Lung microvascular endothelial cell (primary cell): ENCODE measurements at places on chromosomes 4 and X.

- no peak for DNase-seq
These were observed 461.0 kb upstream of the GALNT7 start for GRCh38 chr4:172707622-172708021.

DNA sequence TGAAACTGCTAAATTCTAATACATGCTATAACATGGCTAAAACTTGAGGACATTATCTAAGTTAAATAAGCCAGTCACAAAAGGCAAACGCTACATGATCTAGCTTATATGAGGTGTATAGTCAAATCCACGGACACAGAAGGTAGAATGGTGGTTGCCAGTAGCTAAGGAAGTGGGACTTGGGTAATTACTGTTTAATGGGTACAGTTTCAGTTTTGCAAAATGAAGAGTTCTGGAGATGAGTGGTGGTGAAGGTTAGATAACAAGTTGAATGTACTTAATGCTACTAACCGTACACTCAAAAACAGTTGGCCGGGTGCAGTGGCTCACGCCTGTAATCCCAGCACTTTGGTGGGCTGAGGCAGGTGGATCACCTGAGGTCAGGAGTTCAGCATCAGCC is 644.5 kb upstream of the DIPK2B start:
- no peak for DNase-seq

DNA sequence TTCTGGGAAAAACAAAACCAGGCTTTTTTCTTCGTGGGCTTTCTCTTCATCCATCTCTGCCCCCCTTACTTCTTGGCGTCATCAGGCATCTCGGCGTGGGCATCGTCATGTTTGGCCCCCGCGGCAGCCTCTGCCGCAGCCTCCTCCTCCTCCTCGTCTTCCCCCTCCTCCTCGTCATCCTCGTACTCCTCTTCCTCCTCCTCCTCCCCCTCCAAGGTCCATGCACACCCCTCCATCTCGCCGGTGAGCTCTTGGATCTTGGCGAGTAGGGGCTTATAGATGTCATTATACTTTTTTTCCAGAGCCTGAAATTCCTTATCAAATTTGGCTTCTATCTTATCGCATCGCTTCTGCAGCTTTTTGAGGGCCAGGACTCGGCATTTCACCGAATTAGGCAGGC is 488 bp downstream of the NAP1L5 start:
- DNase-seq = peak; percentile 37

DNA sequence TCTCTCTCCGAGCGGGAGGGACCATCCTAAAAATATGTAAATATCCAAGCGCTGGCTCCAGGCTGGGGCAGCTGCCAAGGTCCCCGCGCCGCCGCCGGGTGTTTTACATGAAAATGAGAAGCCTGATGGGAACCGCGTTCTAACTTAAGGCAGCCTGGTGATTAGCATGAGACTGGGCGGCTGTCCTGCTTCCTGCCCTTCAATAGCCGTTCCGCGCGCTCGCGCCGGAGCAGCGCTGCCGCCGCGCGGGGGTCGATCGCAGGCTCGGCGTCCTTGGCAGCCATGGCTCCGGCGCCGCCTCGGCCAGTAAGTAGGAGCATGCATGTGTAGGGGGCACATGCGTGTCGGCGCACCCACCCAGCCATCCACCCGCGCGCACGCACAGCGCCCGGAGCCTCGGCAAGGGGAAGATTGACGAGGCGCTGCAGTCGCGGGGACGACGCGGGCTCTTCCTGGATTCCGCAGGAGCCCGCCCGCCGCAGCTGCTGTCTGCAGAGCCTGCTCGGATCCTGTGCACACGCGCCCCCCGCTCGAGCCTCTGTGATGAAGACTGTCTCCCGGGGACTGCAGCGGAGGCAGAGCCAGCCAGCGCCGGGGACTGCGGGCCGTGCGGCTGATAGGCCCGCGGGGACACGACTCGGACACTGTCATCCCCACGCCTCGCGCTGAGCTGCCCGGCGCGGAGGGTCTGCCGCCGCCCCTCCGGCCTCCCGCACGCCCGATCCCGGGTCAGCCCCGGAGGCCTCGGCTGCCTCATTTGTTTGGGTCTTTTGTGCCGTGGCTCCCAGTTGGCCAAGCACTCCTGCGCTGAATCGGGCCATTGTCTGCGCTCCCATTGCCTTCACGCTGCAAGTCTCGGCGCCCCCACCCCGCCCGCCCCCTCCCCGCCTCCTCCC is 734 bp downstream of the STOX2 start:
- DNase-seq = peak; percentile 51

GRCh38 chr4:100736641-100737451 is 219.0 kb upstream of the EMCN start:
- peak; percentile 98 for DNase-seq

DNA sequence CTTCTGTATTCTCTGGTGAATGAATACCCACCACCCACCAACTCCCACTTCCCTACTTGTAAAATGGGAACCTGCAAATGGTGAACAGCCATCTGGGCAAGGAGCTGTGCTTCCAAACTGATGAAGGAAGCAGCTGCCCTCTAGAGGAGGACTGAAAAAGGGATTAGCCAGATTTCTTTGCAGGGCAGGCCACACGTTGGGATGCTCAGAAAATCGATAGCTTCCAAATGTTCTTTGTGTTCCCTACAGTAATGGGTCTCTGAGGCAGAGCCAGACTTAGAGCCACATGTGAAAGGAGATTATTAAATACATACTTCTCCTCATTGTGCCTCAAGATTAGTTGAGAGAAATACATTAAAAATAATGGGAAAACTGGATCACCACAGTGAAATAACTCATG is 39.3 kb upstream of the LPAR4 start:
- DNase-seq = peak; percentile 51

DNA sequence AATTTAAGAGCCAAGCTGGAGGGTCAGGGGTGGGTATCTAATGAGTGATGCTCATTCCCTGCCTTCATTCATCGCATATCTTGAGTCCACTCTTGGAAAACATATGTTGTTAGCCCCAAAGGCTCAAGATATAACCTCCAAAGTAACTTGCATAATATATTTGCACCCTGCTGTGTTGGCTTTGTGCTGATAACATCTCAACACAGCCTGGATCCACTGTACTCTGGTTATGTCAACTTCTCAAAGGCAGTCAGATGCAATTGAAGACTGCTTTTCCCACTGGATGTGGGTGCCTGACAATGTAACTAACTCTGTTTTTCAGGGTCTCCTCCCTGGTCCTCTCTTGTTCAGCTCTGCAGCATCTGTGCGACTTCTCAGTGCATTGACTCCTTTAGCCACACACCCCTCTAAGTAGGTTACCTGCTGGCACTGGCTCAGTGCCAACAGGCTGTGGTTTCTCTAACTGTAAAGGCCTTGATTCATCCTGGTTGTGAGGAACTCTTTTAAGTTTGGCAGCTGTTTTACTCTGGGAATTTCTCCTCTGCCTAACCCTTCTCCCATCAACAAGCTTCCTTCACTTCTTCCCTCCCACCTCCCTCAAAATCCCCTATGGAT is 28.1 kb downstream of the SLC16A2 start:
- DNase-seq = no peak

DNA sequence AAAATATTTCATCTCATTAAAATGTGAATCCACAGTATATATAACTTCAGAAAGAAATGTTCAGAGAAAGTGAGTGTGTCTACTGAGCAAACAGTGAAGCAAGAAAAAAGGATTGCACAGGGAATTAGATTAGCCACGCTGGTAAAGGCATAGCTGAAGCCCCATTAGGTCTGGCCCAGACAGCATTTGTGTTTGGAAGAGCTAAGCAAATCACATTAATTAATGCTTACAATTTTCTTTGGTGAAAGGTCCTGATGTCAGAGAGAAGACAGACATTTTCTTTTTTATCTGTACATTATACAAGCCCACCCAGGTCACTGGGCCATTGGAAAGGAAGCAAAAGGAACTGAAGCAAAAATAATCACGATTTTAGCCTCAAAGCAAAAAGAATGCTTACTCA is 354.6 kb downstream of the GRID2 start:
- DNase-seq = no peak

DNA sequence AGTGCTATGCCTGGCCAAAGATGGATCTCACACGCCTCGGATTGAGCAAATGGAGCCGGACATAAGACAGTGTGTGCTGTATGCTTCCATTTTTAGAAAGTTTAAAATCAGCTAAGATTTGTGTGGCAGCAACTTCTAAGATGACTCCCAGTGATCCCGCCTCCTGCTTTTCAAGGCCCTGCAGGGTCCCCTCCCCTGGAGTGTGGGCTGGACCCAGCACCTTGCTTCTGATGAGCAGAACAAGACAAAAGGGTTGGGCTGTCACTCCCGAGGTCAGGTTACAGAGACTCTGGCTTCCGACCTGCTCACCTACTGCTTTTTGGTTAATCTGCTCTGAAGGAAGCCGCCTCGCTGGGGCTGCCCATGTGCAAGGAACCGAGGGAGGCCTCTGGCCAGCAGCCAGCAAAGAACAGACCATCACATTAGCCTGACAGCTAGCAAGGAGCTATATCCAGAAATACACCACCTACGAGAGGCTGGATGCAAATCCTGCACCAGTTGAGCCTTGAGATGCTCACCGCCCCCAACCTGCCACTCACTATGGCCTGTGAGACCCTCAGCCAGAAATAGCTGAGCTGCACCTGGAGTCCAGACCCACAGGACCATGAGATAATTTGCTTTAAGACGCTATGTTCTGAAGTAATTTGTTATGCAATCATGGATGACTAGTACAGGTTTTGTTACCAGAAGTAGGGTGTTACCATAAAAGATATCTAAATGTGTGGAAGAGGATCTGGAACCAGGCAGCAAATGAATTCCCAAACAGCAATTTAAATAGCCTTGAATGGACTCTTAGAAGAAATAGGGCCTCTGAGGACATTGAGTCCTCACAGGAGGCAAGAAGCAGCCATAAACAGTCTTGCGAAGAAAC is 47.6 kb downstream of the CRMP1 start:
- DNase-seq = no peak

DNA sequence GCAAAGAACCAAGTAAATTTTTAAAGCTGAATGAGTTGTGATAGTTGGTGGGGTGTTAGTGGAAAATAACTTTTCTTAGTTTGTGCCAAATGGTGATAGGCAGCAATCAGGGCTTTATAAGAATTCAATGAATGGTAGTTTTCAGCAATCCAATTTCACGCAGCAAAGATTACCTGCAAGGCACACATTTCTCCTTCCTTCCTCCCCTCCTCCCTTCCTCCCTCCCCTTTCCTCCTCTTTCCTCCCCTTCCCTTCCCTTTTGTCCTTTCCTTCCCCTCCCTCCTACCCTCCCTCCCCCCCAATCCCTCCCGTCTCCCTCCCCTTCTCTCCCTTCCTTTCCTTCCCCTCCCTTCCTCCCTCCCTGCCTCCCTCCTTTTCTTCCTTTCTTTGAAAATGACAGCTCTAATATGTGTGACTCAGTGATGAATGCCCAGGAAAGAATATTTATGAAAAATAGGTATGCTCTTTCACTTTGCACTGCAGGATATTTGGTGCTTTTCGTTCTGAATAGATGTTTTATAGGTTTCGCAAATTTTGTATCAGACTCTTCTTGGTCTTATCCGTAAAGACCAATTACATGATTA is 168.1 kb downstream of the BMPR1B start:
- DNase-seq = no peak

DNA sequence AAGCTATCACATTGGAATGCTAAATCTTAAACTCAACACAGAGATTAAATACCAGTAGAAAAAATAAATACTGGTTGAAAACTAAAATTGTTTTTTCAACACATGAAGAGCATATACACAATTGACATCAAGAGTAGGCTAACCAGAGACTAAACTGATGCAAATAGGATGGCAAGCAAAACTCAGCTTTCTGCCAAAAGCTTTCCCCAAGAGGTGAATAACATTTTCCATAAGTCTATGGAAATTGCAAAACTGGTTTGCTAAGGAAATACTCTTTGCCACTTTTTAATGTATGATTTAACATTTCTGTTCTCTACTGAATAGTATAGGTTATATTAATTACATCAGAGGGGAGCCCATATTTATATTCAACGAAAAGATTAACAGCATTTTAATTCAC is 23.8 kb downstream of the IQCM start:
- no peak for DNase-seq

DNA sequence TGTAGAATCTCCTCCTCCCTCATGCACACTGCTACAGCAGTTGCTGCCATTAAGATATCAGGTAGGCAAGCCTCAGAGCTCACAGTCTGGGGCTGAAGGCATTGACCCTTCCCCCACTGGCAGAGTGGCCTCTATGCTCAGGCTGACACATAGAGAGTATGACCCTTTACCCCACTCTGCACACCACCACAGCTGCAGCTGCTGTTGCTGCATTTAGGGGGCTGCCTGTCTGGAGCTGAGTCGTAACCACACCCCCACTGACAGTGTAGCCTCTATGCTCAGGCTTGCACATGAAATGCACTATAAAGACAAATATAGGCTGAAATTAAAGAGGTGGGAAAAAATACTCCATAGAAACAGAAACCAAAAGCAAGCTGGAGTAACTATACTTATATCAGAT is 289.3 kb upstream of the PABPC4L start:
- no peak for DNase-seq

- DNase-seq = peak; percentile 88
These were observed at the start of the genes ABCD1 and BCAP31 for GRCh38 chrX:153724252-153725038. Gene ABCD1 (plus strand): TSS chrX:153724856. CDS start chrX:153725267, 411 bp downstream. Gene BCAP31 (minus strand): TSS chrX:153724387. CDS start chrX:153723244, 1,143 bp downstream.

DNA sequence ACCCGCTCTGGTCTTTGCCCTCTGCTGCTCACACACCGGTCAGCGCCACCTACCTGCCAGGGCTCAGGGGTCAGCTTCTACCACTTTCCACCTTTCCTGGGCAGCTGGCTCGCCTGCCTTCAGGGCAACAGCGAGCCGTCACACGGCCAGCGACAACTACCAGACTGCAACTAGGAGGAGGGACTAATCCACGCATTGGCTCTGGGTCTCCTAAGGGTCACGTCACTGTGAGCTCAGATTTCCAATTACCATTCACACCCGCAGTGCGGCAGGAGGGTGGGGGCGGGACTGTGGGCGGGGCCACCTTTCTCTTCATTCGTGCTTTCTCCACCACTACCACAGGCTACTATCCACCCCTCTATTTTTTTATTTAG is at the start of gene BEX5:
BEX5 (minus strand) TSS at position 172 of the 374 bp plus-strand sequence. CDS start 1,712 bp downstream, outside the sequence.
- peak; percentile 53 for DNase-seq

GRCh38 chr4:109609431-109609830 is 49.4 kb downstream of the MCUB start:
- no peak for DNase-seq

DNA sequence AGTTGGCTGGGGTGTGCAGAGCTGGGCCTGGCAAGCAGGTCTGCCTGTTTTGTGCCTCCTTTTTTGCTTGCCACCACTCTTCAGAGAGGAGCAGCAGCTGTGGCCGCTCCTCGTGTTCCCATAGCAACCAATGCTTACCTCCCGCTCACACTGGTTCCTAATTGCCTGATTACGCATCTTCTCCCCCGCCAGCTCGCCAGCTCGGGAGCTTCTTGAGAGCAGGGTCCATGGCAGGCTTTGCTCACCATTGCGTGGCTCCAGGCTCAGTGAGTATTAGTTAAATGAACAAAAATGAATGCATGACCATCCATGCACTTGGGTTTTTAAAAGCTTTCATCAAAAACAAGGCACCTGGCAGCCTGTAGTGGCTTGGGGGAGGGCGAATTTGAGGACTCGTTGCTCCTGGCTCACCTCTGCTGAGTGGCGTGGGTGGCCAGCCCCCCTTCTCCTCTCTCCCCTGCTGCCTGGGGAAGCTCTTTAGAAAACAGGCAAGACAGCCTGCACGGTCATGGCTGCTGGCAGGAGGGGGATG is 14.2 kb upstream of the PJA1 start:
- no peak for DNase-seq
